Astrocyte of the spinal cord (primary cell): ENCODE measurements at places on chromosomes 16 and 17.

DNA sequence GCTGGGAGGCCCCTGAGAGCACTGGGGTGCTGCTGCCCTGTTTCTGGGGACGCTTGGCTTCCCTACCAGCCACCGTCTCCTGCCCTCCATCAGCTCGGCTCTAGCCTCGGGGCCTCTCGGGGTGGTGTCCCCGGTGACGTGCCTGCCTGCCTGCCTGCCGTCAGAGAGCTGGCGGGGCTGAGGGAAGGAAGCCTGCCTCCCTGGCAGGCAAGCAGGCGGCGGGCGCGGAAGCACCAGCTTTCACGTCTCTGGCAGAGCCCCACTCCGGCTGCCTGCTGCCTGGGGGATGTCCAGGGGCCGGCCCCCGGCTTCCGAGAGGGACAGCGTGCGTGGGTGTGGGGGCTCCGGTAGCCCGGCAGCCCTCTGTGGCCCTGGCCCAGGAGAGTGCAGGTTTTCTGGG lies 9.3 kb downstream of the CENPX start:
- no peak for DNase-seq

DNA sequence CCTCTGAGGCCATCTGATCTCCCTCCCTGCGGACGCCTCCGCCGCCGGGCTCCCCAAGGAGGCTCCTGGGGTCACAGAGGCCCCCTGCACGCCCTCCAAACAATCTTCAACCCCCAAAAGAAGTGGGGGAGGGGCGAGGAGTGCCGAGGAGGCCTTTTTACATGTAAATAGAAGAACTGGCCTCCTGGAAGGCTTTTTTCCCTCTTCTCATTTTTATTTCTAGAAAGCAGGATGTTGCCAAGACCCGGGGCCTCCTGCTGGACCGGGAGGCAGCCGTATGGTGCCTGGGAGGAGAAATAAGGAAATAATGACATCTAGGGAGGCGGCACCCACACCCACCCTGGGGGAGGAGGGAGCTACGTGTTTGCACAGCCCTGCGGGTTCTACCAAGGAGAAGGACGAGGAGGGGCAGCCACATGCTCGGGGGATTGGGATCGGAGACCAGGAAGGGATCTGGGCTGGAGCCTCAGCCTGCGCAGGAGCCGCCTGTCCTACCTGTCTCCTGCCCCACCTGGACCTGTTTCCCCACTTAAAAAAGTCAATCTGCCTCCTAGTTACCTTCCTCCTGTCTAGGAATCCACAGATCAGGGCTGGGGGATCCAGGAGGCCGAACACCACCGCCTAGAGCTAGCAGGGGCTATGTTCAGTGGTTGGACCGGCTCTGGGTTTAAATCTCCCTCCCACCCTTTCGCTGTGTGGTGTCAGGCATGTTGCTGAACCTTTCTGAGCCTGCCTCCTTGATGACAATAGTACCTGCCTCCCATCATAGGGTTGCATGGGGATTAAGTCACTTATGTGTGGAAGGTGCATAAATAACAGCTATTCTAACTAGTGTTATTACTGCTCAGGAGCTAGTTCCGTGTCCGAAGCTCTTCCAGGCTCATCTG lies 175.7 kb upstream of the GSE1 start:
- no peak for DNase-seq

DNA sequence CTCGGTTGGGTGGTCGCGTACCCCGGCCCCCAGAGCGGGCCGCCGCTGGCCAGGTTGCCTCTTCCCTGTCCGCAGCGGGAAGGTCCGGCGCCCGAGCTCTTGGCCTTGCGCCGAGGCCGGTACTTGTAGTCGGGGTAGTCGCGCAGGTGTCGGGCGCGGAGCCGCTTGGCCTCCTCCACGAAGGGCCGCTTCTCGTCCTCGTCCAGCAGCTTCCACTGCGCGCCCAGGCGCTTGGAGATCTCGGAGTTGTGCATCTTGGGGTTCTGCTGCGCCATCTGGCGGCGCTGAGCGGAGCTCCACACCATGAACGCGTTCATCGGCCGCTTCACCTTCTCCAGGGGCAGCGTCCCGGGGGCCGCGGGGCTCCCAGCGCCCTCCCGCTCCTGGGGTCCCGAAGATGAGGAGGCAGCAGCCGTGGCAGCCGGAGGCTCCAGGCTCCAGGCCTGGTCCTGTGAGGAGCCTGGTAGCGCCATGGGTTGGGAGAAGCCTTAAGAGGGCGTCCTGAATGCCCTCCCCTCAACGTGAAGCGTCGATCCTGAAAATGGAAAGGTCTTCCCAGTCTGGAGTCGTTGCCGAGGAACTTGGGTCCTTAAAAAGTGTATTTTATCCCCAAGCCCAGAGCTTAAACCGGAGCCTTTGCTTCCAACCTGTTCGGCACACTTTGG lies 558 bp downstream of the SOX15 start:
- peak; percentile 84 for DNase-seq

DNA sequence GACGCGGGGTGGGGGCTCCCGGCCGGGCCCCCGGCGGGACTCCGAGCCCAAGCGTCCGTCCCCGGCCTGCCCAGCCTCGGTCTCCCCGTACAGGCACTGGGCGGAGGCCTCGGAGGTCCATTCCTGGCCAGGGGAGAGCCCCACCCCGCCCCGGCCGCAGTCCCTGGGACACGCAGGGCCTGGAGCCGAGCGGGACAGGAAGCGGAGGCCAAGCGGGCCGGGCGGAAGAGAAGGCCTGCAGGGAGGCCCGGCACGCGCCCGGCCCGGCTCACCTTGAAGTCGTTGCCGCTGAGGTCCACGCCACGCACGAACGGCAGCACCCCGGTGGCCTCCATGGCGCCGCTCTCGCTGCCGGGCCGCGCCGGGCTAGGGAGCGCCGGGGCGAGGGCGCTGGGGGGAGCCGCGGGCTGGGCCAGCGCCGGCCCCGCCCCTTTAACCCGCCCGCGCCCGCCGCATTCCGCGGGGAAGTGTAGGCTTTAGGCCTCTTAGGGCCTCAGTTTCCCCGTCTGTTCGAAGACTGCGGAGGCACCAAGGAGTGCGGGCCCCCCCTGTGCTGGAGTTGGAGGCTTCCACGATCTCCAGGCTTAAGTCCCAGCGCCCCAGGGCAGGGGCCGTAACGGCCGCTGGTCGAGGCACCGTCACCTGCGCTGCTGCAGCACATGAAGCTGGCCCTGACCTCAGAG lies at the start of gene FLII:
Gene FLII, minus strand, starts transcription at position 383 of the 683 bp plus-strand sequence. Its CDS starts 48 bp downstream, at position 335.
- no peak for DNase-seq

GRCh38 chr16:3677994-3678393 lies 23.5 kb downstream of the DNASE1 start:
- no peak for DNase-seq

DNA sequence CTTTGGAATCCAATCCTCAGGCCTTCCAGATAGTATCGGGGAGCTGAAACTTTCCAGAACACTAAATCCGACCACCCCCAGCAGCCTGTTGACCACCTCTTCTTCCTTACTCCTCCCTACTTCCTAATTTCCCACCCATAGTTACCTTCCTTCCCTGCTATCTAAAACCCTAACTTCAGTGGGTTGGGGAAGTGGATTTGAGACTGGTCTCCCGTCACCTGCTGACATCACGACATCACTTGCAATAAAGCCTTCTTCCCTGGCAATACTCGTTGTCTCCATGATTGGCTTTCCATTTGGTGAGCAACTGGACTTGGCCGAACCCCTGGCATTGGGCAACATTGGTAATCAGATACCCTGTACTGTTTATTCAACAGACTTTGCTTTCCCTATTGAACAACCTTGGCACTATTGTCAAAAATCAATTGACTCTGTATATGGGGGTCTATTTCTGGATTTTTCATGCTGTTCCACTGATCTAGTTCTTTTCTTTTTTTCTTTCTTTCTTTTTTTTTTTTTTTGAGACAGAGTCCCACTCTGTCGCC lies 11.8 kb upstream of the FOXK2 start:
- no peak for DNase-seq

- no peak for DNase-seq
Measured at GRCh38 chr17:6548578-6549330, 7.6 kb downstream of the PITPNM3 start.

DNA sequence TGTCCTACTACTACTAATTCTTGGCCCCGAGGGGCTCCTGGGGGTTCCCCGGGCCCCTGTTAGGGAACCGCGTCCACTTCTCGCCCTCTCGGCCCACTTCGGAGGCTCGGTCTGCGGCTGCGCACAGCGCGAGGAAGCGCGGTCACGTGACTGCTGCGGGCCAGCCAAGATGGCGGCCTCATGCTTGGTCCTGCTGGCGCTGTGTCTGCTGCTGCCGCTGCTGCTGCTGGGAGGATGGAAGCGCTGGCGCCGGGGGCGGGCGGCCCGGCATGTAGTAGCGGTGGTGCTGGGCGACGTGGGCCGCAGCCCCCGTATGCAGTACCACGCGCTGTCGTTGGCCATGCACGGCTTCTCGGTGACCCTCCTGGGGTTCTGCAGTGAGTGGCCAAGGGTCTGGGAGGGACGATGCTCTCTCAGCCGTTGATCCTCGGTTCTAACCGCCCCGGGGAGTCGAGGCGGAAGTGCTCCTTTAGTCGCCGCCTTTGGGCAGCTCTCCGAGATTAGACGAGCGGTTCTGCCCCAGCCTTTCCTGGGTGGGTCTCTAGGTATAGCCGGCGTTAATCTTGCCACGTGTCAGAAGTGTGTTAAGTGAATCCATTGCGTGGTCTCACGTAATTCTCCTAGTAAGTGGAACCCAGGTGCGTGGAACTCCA lies at the start of gene ALG1:
Gene ALG1, plus strand, starts transcription at position 163 of the 653 bp plus-strand sequence. Its CDS starts 7 bp downstream, at position 170.
- DNase-seq: peak; percentile 85

GRCh38 chr16:35425270-35425669 lies 1965.9 kb downstream of the TP53TG3F start:
- DNase-seq: no peak

GRCh38 chr17:81488276-81488860 lies 24.2 kb downstream of the ACTG1 start:
- DNase-seq: no peak

DNA sequence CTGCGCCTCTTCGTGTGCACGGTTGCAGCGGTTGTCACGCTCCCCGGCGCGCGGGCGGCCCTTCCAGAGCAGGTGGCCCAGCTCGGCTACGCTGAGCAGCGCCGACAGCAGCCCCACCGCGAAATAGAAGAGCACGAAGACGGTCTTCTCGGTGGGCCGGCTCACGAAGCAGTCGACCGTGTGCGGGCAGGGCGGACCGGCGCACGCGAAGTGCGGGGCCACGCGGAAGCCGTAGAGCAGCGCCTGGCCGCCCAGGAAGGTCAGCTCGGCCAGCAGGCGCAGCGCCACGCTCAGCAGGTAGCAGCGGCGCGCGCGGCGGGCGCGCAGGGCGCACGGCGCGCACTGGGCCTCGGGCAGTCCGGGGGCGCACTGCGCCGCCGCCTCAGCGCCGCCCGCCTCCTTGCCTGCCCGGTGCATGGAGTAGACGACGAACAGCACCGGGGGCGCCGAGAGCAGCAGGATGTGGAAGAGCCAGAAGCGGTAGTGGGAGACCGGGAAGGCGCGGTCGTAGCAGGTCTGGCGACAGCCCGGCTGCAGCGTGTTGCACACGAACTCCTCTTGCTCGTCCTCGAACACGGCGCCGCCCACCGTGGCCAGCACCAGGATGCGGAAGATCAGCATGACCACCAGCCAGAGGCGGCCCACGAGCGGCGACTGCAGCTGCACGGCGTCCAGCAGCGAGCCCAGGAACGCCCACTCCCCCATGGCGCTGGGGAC lies 1.3 kb downstream of the GJD3 start:
- peak; percentile 37 for DNase-seq

- DNase-seq: no peak
Measured at GRCh38 chr17:47994724-47995123, 23.8 kb downstream of the CDK5RAP3 start.

DNA sequence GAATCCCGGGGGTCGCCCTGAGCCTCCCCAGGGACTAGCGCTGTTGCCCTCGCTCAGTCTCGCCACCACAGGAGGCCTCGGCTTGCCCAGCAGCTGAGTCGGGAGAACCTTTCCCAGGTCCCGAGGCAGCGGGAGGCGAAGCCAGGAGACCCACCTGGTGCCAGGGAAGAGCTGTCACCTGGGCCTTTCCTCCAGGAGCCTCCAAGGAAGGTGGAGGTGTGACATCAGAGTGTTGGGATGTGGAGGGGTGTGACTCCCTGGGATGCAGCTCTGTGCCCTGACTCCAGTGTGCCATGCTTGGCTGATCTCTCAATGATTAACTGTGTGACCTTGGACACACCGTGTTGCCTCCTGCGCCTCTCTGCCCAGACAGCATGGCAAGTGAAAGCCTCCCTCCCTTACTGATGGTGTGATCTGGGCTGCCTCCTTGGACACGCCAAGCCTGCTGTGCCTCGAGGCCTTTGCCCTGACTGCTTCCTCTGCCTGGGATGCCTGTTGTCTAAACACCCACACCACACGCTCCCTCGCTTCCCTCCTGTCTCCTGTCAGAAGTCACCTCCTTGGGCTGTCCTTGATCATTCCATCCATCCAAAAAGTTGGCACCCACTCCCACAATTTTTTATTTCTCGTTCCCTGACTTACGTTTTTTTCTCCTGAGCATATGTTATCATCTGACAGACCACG lies 88.0 kb downstream of the CMIP start:
- no peak for DNase-seq
